Urinary bladder (tissue), 4 donors: ENCODE measurements at places on chromosomes 5 and 9.

- no peak for DNase-seq
Observed at GRCh38 chr9:137416006-137416562, 6.9 kb downstream of the EXD3 start.

GRCh38 chr5:23991406-23991805 is 484.0 kb downstream of the PRDM9 start:
- no peak for DNase-seq

- DNase-seq: no peak
Observed at GRCh38 chr5:177987326-177987725, 8.7 kb downstream of the PROP1 start.

DNA sequence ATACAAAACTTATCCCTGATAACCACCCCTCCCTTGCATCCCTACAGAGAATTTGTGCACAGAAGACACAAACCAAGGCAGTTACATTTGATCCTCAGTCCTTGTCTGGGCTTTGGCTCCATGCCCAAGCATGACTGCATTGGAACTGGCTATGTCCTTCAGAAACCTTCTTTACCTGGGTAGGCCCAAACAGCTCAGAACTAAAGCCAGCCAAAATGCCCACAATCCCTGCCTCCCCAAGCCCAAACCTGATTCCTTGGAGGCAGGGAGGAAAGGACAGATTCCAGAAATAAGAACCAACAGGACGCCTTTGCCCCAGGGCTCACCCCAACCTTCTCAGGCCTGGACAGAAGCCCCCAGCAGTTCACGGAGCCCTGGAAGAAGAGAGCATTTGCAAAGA is 8.2 kb downstream of the IL17B start:
- DNase-seq: no peak

- no peak for DNase-seq
Observed at GRCh38 chr9:132541870-132542830, 40.3 kb upstream of the BARHL1 start.

DNA sequence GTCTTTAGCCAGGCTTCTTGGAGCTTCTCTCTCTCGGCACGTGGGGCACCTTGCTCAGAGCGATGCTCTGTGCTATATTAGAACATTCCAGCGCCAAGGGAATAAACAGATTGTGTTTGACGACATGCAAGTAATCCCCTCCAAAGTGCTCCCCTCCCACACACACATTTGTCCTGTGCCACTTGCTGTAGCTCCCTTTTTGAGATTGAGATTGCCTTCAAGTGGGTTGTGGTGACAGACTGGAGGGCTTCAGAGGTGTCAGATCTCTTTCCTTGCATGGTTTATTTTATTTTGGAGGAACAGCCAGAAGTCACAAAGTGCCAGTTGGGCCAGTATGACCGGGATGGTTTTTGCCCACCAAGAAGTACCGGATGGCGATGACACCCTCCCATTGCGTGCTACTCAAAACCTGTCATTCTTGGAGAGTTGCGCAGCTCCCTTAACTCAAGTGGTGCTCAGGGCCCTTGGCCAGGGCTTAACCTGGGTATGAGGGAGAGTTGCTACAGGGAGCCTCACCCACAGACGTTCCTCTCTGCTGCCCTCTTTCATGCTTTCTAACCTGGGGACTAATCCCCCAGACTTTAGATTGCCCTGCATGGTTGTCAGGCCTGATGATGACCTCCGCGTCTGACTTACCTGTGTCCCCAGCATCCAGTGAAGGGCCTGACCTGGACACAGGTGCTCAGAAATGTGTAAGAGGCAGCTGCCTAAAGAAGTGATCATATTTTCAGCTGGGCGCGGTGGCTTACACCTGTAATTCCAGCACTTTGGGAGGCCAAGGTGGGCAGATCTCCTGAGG is 18.8 kb upstream of the RPL26L1 start:
- no peak for DNase-seq

DNA sequence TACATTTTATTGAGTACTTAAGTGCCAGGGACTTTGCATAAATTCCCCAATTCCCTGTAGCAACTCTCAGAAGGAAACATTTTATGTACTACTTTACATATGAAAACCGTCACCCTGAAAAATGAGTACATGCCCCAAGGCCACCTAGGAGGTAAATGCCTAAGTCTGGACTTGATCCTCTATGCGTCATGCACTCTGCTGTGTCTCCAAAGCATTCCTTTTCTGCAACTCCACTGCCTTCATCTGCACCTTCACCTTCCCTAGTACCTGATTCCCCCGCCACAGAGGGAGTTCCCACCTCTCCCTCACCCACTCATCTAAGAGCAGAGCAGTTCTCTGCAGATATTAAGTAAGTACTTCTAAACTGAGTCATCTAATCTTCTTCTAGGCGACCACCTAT is 75.2 kb upstream of the HRH2 start:
- DNase-seq: no peak

DNA sequence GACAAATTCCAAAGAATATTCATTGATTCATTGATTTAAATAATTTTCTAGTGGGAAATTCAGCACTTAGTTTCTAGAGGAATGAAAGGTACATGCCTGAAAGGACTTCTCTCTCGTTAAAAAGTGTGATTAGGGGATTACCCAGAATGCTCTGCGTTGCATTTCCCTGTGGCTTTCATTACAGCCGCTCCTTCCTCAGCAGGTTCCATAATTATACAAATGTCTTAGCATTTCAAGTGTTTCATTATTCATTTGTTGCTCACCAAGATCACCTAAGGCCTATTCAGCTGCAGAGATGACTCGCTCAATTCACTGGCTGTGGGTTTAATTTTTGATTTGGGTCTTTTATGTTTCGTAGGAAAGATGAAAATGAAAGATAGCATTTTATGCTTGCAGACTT is 52.8 kb downstream of the SPATA31C2 start:
- DNase-seq: no peak

- DNase-seq: no peak
Observed at GRCh38 chr9:92717201-92718085, 47.2 kb downstream of the BICD2 start.

DNA sequence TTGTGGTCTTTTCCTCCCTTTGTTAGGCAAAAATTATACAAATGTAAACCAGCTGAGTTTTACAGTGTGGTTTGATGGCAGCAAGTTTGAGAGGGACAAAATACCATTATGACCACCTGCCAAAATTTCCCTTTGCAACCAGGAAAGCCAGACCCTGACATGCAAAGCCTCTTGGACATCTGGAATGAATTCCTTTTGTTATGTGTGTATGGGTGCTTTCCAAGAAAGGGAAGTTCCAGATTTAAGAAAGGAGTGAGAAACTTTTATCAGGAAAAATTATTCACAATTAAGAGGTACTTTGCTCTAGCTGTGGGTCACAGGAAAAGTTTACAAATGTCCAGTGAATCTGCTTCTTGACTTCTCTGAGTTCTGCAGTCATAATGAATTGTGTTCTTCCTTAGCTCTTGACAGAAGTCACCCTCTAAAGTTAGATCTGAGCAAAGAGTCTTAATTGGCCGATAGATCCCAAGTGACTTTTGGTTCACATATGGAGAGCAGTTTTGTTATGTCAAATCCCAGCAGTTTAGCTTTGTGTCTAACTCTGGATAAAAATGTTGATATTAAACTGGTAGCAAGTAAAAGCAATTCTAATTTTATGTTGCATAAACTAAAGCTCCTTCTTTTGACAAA is 295.9 kb upstream of the ZNF608 start:
- no peak for DNase-seq

DNA sequence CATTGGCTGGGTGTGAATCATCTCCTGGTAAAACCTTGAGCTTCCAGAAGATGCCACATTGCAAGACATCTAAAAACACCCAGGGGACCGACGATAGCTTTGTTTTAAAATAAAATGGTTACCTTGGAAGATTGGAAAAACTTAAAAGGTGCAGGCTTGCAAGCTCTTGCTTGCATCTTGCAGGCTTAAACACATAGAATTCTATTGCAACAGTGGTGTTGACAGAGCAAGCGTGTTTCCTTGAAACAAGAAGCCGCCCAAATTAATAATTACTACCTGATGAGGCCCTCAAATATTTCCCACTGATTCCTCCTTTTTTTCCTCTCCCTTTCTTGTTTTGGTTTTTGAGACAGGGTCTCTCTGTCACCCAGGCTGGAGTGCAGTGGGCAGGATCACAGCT is 137.1 kb upstream of the BASP1 start:
- no peak for DNase-seq

DNA sequence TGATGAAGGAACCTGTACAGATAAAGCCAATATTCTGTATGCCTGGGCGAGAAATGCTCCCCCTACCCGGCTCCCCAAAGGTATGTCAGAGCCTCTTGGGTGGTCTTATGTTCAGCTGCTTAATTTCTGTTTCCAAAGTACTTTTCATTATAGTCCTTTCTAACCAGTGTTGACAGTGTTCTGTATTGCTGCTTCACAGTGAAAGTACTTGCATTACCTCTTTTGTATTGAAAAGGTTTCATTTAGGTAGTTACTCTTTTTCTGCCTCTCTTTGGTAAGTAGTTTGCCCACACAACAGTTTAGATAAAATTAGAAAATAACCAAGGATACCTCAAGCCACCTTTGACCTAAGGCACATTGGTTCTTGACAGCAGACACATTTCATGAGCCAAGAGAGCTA is 169.9 kb downstream of the PAM start:
- no peak for DNase-seq

DNA sequence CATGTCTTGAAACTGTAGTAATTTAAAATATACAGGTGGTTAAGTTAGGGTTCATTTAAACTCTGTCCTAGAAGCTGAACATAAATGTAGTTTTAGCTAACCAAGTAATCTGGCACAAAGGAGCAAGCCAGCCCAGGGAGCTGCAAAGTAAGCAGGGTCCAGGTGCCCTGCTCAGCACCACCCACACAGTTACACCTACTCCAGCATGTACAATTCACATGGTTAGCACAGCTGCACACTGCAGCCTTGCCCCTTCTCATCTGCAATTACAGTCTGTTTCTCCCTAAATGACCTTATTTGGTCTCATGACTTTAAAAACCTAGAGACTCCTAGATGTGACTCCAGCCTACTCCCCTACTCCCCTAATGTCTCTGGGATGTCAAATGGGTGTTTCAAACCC is 128.4 kb downstream of the EPB41L4A start:
- DNase-seq: no peak

GRCh38 chr9:136945333-136946227 is 537 bp downstream of the C8G start:
- DNase-seq: no peak

GRCh38 chr9:125241863-125242739 is 958 bp upstream of the HSPA5 start:
- DNase-seq: no peak

DNA sequence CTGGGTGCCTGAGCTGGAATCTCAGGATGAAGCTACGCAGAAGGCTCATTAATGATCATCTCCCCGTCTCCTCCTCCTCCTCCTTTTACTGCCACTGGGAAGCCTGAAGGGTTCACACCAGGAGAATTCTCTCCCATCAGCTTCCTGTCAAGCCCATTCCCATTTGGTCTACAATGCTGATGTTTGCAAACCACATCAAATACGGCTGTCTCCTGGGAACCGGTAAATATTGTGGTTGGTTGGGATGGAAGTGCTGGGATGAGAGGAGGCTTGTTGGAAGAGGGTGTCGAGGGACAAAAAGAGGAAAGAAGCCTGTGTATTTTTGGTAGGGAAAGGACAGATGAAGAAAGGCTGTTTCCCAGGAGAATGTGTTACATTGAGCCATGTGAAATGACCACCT is 13.2 kb upstream of the S1PR3 start:
- DNase-seq: no peak

DNA sequence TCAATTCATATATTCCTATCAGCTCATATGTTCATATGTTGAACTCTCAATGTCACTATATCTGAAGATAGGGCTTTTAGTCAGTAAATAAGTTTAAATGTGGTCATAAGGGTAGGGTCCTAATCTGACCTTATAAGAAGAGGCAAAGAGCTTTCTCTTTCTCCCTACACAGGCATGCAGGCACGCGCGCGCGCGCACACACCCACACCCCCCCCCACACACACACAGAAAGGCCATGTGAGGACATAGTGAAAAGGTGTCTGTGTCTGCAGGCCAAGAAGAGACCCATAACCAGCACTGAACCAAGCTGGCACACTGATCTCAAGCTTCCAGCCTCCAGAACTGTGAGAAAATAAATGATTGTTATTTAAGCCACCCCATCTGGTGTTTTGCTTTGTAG is 76.0 kb downstream of the PDE4D start:
- no peak for DNase-seq

DNA sequence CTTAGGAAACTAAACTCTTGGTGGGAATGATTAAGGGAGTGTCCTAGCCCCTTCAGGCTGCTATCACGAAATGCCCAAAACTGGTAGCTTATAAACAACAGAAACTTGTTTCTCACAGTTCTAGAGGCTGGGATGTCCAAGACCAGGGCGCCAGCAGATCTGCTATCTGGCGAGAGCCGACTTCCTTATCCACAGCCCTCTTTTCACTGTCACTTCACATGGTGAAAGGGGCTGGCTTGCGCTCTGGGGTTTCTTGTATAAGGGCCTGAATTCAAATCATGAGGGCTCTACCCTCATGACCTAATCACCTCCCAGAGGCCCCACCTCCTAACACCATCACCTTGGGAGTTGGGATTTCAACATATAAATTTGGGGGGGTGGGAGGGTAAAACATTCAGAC is 49.1 kb downstream of the IPPK start:
- no peak for DNase-seq

DNA sequence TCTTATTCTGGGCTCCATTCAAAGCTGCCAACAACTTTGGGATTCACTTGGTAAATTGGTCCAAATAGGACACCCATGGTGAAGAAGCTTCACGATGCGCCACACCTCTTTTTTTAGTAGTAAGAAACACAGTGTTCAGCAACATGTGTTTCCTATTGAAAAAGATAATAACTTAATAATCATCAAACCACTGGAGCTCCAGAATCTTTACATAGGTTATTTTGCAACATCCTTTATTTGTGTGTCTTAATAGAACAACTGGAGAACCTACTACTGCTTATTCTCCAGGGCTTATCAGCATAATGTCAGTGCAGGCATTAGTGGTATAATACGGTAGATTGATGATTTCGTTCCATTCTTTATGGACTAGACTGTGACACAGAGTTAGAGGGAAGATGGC is 63.3 kb upstream of the DAPK1 start:
- DNase-seq: no peak

DNA sequence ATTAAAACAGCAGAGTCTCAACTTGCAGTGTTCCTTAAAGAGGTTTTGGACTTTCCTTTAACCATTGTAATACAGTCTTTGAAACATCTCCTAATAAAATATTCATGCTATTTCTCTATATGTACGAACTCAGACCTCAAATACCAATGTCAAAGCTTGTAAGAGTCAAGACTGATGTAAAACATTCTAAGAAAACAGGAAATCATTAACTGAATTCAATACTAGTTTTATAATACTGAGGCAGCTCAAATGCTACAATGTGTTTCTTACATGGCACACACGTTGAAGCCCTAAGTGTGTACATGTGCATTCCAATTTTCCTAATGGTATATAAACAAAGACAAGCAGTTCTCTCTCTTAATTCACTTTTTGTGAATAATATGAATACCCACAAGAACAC is 11.6 kb downstream of the PSIP1 start:
- no peak for DNase-seq

DNA sequence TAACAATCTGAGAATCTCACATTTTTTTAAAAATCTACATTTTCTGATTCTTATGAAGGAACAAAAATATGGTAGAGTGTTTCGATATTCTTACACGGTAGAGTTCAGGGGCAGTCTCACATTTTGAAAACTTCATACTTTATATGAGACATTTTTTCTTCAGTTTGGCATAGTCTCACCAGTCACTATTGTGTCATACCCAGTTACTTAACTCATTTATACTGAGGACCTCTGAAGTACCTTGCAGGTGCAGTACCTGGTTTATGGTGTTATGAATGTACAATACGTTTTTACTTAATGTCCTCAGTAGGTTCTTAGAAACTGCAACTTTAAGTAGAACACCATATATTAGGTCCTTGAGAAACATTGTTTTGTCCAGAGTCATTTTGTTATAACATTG is 196.6 kb downstream of the SGCD start:
- no peak for DNase-seq

- no peak for DNase-seq
Observed at GRCh38 chr9:18710065-18710464, 236.1 kb downstream of the ADAMTSL1 start.
